ENCODE measurements at places on chromosomes 6 and 20.

DNA sequence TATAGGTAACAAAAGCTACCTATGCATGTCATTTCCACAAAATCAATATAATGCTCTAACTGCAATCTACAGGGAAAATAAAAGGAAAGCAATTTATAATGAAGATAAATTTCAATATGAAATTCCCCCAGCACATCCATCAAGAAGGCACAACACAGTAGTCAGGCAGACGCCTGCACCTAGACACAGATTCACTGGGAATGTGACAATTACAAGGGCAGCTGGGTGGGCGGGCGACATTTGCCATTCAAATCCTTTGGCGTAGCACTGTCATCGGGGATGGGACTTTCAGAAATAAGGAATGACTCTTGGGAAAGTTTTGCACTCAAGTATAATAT lies 60.4 kb downstream of the SULF2 start:
- no peak for DNase-seq

DNA sequence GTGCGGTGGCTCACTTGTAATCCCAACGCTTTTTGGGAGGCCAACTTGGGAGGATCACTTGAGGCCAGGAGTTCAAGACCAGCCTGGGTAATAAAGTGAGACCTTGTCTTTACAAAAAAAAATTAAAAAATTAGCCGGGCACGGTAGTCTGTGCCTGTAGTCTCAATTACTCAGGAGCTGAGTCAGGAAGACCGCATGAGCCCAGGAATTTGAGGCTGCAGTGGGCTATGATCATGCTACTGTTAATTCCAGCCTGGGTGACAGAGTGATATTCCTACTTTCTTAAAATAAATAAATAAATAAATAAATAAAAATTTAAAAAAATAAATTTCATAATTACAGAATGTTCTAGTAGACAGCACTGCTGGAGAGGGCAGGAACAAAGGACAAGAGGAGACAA lies 62.4 kb downstream of the DST start:
- DNase-seq = no peak

GRCh38 chr20:42610070-42610469 lies 579.6 kb downstream of the PTPRT start:
- DNase-seq = no peak

- no peak for DNase-seq
Measured at GRCh38 chr20:47481330-47482216, 20.1 kb upstream of the NCOA3 start.

GRCh38 chr6:12844284-12845223 lies 128.0 kb downstream of the PHACTR1 start:
- no peak for DNase-seq

DNA sequence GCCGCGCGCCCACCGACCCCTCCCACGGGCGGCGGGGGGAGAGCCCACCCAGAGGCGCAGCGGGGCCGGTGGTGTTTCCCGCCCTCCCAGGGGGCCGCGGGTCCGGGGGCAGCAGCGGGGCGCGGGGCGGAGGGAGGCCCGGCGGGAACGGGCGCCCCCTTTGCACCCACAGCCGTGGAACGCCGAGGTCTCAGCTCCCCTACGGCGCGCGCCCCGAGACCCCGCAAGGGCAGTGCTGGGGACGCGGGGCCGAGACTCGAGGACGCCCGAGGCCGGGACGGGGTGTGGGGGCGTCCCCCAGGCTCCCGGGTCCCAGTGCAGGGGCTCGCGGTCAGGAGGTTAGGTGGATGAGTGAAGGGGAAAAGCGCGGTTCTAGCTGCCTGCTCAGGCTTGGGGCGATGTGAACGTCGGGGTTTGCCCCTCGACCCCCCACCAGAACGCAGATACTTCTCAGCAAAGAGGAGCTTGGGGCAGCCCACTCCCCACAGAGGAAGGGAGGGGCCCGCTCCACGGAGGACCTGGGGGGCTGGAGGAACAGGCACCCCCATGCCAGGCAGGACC lies 65.5 kb upstream of the BHLHE23 start:
- DNase-seq = no peak

DNA sequence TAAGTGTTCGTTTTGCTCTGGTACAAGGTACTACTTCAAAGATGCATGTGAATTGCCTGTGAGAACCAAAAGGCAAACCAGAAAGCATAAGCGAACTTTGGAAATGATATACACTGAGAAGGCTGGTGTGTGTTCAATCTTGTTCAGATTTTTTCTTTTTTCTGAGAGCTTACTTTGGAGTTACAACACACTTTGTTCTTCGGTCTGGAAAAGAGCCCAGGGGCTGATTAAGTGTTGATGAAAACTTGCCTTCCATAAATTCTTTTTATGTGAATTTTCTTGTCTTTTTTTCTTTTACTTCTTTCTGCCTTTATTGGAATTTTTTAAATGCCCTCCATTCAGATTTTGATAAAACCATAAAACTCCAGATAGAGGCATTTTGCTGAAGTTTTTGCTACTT lies 395.1 kb upstream of the SASH1 start:
- DNase-seq = no peak

GRCh38 chr20:60191014-60191413 lies 232.8 kb downstream of the CDH26 start:
- DNase-seq = no peak

DNA sequence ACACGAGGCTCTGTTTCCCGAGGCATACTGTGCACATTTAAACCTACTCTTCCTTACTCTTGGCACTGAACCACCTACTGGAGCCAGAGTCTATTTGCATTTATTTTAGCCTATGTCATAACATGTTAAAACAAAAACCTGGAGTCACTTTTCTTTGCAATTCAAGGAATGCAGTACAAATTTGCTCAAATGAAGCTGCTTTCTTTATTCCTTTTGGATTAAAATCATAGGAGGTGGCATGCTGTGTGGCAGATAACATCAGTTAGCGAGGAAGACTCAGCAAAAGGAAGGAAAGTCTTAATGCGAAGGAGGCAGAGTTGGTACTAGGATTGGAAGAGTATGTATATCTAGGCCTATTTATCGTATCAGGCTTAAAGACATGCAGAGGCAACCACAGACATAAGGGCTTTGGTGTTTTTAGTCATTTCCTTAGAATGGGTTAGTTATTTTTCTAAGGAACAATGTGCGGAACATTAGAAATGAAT lies 92.9 kb downstream of the SAMD3 start:
- DNase-seq = no peak
